Activated naive CD4-positive, alpha-beta T cell (primary cell): ENCODE measurements at places on chromosomes 16 and 17.

DNA sequence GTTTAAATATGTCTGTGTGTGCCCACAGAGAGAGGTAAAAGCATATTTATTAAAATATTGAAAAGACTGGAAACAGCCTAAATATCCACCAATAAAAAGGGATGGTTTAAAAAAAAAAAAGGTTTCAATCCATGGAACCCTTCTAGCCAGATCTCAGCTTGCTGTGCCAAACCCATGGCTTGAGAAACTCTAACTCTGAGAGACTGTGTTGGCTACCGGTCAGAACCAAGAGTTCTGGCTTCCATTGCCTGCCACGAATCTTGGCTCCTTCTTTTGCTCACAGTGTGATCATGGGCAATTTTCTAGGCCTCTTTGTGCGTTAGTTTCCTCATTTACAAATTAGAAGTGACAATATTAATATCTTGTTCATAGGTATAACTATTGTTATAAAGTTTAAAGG lies 201.3 kb upstream of the IRX3 start:
- no peak for DNase-seq

DNA sequence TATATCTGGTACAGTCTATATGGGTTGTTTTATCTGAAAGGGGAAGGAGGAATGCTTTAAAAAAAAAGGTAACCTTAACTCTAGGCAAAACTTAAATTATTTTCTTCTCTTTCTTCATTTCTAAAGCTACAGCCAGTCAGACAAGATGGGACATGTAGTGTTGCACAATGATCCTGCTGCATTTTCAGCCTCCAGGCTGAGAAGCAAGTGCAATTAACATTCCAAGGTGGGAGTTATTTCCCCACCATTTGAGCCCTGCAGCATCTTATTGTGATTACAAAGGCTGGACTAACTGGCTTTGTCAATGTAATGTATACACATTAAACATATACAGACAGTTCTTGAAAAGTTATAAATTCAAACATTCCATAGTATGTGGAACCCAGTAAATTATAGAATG lies 22.6 kb upstream of the NF1 start:
- no peak for DNase-seq

- DNase-seq: no peak
These were observed 3.4 kb downstream of the HROB start for GRCh38 chr17:44144966-44145739.

- no peak for DNase-seq
These were observed 6.2 kb upstream of the EVI2A start for GRCh38 chr17:31327534-31328159.

GRCh38 chr17:27544350-27545131 lies 86.4 kb upstream of the LGALS9 start:
- no peak for DNase-seq
